Ovary (tissue), 10 donors: ENCODE measurements at places on chromosomes 12 and 14. TPM values are rescaled to one million over a fixed set of nuclear protein-coding genes. Genes with fewer than 3 reads are reported as not detected.

The KSR2 gene
- not detected for total RNA-seq

DNA sequence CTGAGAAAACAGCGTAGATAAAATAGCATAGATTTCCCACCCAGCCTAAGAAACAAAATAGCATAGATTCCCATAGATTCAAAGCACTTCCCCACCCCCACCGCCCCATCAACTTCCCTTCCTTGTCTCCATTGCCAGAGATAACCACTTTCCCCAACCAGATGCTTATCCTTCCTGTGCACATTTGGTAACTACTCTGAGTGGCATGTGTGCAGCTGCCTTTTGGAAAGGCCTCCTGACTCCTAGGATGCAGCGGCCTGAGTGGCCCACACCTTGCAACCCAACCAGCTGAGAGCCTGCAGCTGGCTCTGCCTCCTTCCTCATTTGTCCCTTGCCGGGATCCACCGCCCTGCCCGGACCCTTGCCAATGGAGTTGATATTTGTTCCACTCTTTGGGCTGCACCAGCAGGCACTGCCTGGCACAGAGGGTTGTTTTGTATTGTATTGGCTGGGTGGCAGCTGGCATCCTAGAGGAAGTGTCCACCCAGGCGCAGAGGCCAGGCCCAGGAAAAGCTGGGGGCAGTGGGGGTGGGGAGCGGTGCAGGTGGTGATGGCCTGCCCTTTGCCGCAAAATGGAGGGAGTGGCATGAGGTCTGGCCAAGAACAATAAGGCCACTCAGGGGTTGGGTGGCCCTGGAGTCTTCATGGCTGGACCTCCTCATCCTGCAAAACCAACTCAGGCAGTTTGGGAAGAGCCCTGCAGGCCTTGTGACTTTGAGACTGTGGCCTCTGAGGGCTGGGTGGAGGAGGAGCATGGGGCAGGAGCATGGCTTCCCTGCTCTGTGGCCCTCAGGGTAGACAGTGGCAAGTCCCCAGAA, 4.9 kb downstream of the SLC48A1 start:
- H3K27ac ChIP-seq = peak overlapping the region; percentile 65
- no peak for DNase-seq
- H3K4me1 ChIP-seq = peaks cover 33% of the 10 kb centered on the region

The TMEM63C gene
- total RNA-seq = 0.25 TPM

The OVCH1 gene
- total RNA-seq = 0.28 TPM

The DYNC1H1 gene
- 352 TPM for total RNA-seq

GRCh38 chr12:71640316-71640715, 23.3 kb downstream of the ZFC3H1 start:
- DNase-seq = no peak
- H3K36me3 ChIP-seq = no peaks in the 10 kb centered on the region
- H3K4me1 ChIP-seq = no peaks in the 10 kb centered on the region
- no peak overlapping the region for H3K4me3 ChIP-seq

DNA sequence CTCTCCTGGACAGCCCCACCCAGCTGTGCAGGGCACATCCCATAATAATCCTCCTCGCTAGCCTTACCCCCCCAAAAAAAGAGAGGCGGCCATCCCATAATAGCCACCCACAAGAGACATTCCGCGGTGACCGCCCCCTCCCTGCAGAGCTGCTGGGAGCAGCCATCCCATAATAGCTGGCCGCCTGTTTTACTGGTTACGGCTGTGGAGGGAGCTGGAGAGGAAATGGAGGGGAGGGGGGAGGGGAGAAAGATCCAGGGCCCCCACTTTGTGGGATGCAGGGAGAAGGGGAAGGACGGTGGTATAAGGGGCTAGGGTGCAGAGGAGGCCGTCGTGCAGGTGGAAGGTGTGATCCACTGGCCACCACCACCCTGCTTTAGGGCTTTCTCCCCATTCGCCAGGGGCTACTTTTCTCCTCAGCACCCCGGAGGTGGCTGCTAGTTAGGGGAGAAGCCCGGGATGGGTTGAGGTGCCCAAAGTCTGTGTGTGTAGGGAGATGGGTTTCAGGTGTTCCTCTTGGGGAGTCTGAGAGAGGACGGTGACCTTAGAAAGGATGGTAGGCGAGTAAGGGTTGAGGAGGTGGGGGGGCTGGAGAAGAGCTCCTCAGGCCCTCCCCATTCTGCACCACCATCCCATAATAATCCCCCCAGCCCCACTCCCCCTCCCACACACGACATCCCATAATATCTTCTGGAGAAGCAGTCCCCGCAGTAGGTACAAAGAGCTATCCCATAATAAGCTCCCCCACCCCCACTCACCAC, 6.0 kb upstream of the CHD4 start:
- H3K4me3 ChIP-seq = peak overlapping the region; percentile 26
- H3K27ac ChIP-seq = peak overlapping the region; percentile 92
- H3K27me3 ChIP-seq = no peaks in the 10 kb centered on the region
- H3K4me1 ChIP-seq = peaks cover 4% of the 10 kb centered on the region

GRCh38 chr14:51862860-51863259, 2.4 kb downstream of the GNG2 start:
- H3K36me3 ChIP-seq = no peaks in the 10 kb centered on the region
- DNase-seq = no peak
- no peak overlapping the region for H3K4me3 ChIP-seq
- peaks cover 9% of the 10 kb centered on the region for H3K4me1 ChIP-seq

The ZC2HC1C gene
- 1.7 TPM for total RNA-seq

The NEUROD4 gene
- not detected for total RNA-seq

The SMOC1 gene
- total RNA-seq = 0.35 TPM

The PPP1R36 gene
- total RNA-seq = not detected

The LRRIQ1 gene
- total RNA-seq = not detected

The LYZ gene
- total RNA-seq = 6.5 TPM

GRCh38 chr14:90522571-90523191, 125.9 kb downstream of the CALM1 start:
- peak overlapping the region; percentile 72 for H3K27ac ChIP-seq
- peaks cover 21% of the 10 kb centered on the region for H3K4me1 ChIP-seq
- H3K36me3 ChIP-seq = no peaks in the 10 kb centered on the region
- H3K27me3 ChIP-seq = no peaks in the 10 kb centered on the region

The TIGAR gene
- total RNA-seq = 0.36 TPM

DNA sequence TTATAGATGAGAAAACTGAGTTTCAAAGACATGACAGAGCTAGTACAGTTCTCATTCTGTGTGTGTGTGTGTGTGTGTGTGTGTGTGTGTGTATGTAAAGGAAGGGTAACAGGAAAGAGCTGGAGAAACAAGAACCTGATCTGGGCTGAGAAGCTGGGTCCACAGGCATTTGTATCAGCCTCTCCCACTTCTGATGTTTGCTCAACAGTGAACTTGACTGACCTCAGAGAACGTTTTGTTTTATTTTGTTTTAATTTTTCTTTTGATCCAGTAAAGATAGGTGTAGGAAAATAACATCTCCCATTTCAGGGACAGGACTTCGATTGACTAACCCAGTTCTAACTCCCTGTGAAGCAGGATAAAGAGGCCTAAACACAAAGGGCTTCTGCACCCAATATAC, 85.4 kb downstream of the STXBP6 start:
- no peak overlapping the region for H3K27ac ChIP-seq
- H3K4me1 ChIP-seq = no peaks in the 10 kb centered on the region

GRCh38 chr14:28758885-28759652, 7.5 kb upstream of the FOXG1 start:
- H3K4me1 ChIP-seq = no peaks in the 10 kb centered on the region
- no peak overlapping the region for H3K4me3 ChIP-seq
- H3K27ac ChIP-seq = no peak overlapping the region
- no peaks in the 10 kb centered on the region for H3K27me3 ChIP-seq

The EML5 gene
- total RNA-seq = 15.0 TPM

The TMBIM6 gene
- 307 TPM for total RNA-seq

The SDSL gene
- total RNA-seq = 7.9 TPM

DNA sequence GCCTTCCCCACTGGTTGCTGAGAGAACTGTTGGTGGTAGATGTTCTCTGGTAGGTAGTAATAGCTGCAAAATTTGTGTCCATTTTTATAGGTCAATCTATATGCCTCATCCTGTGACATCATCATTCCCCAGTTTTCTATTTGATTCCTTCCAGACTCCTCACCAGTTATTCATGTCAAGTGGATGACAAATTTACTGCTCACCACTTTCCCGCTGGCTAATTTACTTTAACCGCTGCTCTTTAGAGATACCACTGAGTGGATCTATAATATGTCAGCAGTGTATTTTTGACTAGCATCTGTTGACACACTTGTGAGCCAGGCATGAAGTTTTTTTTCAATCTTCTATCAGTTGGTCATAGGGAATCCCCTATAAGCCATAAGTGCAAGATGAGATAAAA, 24.6 kb downstream of the GPR65 start:
- H3K4me1 ChIP-seq = no peaks in the 10 kb centered on the region
- H3K4me3 ChIP-seq = no peak overlapping the region
- DNase-seq = no peak
